ENCODE measurements at places on chromosomes 2 and 18.

DNA sequence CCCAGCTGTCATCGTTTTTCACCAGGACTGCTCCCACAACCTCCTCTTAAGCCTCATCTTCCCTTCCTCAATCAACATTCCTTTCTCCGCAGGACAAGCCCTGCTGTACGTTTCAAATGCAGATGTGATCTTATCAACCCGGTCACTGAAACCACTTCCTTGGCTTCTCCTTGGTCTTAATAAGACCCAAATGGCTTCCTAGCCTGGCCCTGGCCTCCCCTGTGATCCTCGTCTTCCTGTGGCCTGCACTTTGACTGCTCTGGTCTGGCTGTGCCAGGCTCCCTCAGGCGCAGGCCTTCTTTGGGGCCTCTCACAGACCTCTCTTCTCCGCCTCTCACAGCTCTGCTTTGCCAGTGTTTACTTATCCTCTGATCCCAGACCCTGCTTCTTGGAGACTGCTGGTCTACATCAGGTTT is 4.7 kb upstream of the ADNP2 start:
- no peak for DNase-seq
- no peaks in the 10 kb centered on the region for H3K36me3 ChIP-seq
- H3K27ac ChIP-seq: peak overlapping the region; percentile 52
- H3K27me3 ChIP-seq: no peaks in the 10 kb centered on the region

DNA sequence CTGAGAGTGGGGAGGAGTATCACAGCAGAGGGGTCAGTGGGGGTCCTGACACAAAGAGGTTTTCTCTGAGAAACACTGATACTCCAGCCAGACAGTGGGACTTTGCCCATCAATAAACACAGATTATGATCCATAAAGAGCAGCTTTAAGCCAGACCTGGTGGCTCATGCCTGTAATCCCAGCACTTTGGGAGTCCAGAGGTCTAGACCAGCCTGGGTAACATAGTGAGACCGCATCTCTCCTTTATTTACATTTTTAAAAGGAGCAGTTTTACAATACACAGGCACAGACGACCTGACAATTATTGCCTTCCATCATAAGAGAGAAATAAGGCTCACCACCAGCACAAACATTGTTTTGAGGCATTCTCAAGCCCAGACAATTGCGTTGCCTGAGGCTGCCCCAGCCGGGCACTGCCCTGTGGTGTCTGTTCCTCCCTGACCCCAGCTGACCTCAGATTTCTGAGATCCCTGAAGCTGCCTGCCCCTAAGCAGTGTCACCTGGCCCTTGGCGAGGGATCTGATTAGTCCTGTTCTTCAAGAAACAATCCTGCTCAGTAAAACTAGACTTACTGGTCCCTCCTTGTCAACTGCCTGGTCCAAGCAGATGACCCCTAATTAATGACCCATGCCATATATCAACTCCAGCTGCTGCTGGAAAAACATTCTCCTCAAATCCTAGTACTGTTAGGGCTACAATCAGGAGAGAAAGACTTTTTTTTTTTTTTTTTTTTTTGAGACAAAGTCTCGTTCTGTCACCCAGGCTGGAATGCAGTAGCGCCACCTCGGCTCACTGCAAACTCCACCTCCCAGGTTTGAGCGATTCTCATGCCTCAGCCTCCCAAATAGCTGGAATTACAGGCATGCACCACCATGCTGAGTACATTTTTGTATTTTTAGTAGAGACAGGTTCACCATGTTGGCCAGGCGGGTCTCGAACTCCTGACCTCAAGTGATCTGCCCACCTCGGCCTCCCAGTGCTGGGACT is 59.4 kb upstream of the SOS1 start:
- H3K27me3 ChIP-seq: no peaks in the 10 kb centered on the region
- DNase-seq: no peak
- no peaks in the 10 kb centered on the region for H3K36me3 ChIP-seq
- no peak overlapping the region for H3K4me3 ChIP-seq

GRCh38 chr2:9423922-9424272 is 443 bp downstream of the CPSF3 start:
- H3K27me3 ChIP-seq: no peaks in the 10 kb centered on the region
- DNase-seq: no peak
- H3K36me3 ChIP-seq: peaks cover 3% of the 10 kb centered on the region
- H3K4me1 ChIP-seq: peaks cover 19% of the 10 kb centered on the region

DNA sequence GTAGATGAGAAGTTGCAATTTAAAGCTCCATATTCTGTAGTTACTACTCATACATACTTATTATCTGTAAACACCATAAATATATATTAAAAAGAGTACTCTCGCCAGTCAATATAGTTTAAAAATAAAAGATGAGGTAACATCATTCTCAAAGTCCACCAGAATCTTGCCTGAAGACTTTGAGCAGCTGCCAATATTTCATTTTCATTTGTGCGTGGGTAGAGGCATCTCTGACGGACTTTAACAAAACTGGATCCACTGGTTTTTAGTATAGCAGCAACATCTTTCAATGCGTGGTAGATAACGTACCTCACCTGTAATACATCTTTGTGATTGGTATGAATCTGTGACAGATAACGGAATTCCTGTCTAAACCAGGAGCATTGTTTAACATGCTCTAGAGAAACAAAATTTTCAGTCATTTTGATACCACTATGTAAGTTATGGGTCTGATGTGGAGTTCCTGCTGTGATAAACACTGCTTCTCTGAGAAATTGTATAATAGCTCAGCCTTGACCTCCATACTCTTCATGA is 45.0 kb downstream of the WDR75 start:
- no peak for DNase-seq
- H3K4me1 ChIP-seq: no peaks in the 10 kb centered on the region
- no peaks in the 10 kb centered on the region for H3K27me3 ChIP-seq
- H3K27ac ChIP-seq: no peak overlapping the region

DNA sequence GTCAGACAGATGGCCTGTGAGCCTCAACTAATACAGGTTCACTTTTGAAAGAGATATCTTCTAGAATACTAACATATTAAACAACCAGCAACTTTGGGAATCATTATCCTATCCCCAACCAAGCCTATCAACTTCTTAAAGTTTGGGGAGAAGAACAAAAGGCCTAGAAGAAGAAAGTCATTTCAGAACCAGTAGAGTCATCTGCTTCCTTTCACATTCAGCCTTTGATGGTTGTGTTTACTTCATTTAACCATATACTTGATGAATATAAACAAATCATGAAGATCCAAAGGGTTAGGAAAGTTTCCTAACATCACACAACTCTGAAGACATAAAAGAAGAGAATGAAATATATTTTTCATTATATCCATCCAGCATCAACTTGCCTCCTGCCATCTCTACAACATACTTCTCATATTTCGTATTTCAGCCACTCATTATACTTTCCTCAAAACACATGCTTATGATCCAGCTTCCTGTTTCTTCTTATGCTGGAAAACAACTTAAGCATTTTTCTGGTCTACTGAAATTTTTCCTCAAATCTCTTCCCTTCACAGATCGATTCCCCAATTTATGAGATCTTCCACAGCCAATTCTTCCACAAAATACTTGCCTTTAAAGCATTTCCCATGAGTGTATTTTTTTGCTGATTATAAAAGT is 114.3 kb downstream of the CACNB4 start:
- H3K36me3 ChIP-seq: no peaks in the 10 kb centered on the region
- no peaks in the 10 kb centered on the region for H3K4me1 ChIP-seq
- no peak for DNase-seq
- no peak overlapping the region for H3K27ac ChIP-seq
- H3K27me3 ChIP-seq: no peaks in the 10 kb centered on the region

DNA sequence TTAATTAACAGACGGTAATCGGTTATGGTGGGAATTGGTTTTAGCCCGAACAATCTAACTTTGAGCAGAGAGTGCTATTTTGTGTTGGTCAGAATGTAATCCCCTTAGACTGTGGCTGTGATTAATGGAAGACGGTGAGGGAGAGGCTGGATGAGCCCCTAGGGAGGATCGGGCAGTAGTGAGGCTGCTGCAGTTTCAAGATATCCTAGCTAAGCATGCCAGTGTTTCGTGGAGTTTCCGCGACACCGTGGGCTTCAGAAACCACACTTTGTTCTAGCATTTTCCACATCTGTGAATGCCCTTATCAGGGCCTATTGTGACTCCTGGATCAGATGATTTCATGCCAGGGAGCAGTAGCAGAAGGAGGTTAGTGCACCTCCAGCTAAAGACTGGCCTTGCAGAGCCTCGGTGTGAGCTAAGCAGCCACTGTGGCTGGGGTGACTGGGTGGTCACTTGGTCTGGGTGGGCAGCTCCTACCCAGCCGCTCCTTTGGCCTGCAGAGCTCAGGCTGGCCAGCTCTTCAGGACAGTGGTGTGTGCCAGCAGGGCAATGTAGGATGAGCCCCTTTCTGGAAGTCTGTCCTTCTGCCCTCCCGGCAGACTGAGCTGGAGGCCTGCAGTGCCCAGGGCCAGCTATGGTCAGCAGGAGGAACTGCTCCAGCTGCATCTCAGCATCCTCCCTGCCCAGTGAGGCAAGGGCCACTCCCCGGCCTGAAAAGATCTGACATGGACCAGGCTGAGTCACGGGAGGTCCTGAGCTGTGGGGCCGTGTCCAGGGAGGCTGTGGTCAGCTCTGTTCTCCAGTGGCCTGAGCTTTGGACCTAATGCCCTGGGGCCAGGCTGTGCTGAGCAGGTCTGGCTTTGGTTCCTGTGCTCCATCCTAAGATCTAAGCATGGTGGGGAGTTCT is 142.6 kb upstream of the GPC1 start:
- H3K4me1 ChIP-seq: peaks cover 18% of the 10 kb centered on the region
- no peaks in the 10 kb centered on the region for H3K36me3 ChIP-seq
- H3K27me3 ChIP-seq: no peaks in the 10 kb centered on the region

GRCh38 chr2:177273408-177273807 is 8.9 kb upstream of the NFE2L2 start:
- no peaks in the 10 kb centered on the region for H3K27me3 ChIP-seq
- no peak overlapping the region for H3K4me3 ChIP-seq
- no peaks in the 10 kb centered on the region for H3K36me3 ChIP-seq
- H3K4me1 ChIP-seq: no peaks in the 10 kb centered on the region
- DNase-seq: no peak
- no peak overlapping the region for H3K27ac ChIP-seq

DNA sequence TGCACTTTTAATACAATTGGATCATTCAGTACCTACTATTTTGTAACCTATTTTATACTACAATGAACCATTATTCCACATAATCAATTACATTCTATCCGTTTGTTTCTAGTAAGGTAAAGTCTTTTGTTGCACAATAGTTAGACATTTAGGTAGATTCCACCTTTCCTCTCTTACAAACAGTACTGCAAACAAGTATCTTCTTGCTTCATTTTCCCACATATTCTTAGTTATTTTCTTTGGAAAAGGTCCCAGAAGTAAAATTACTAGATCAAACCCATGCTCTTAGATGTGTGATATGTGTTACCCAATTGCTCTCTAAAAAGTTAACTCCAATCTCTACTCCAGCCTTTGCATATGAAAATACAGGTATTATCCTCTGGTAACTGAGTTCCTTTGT is 49.6 kb downstream of the SPIRE1 start:
- H3K27ac ChIP-seq: no peak overlapping the region
- no peaks in the 10 kb centered on the region for H3K36me3 ChIP-seq
- H3K4me3 ChIP-seq: no peak overlapping the region
- H3K27me3 ChIP-seq: no peaks in the 10 kb centered on the region
- H3K4me1 ChIP-seq: peaks cover 12% of the 10 kb centered on the region

DNA sequence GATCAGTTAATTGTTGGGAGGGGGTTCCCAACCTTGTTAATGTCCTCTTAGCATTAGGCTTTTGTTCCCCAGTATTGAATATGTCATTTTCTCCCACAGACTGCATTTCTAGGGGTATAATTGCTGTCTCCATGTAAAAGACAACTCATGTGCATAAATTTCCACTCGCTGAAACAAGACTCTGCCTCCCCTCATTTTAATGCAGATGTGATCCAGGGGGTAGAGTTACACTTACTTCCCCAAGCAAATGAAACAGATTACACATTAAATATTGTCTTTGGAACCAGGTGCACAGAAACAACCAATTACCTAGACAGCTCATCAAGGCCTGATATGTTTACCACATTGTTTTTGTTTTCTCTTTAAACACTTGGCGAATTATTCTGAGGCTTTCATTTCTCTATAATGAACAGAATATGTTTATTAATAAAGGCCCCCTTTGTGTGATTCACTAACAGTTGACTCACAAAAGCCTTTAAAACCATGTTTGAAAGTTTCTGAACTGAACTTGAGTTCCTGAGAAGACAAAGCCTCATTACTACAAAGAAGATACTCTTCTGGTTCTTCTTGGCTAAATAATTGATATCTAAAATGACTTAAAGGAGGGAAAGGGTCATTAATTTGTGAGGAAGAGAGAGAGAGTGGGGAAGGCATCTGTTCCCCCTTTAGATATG is 15.0 kb upstream of the ACVR1 start:
- H3K27me3 ChIP-seq: peaks cover 61% of the 10 kb centered on the region
- H3K4me1 ChIP-seq: peaks cover 10% of the 10 kb centered on the region
- no peak overlapping the region for H3K4me3 ChIP-seq
- H3K27ac ChIP-seq: no peak overlapping the region

GRCh38 chr2:30481323-30481800 is 34.3 kb downstream of the LCLAT1 start:
- H3K27ac ChIP-seq: peak overlapping the region; percentile 10
- H3K27me3 ChIP-seq: no peaks in the 10 kb centered on the region
- no peak overlapping the region for H3K4me3 ChIP-seq
- peaks cover 3% of the 10 kb centered on the region for H3K36me3 ChIP-seq
- DNase-seq: no peak

DNA sequence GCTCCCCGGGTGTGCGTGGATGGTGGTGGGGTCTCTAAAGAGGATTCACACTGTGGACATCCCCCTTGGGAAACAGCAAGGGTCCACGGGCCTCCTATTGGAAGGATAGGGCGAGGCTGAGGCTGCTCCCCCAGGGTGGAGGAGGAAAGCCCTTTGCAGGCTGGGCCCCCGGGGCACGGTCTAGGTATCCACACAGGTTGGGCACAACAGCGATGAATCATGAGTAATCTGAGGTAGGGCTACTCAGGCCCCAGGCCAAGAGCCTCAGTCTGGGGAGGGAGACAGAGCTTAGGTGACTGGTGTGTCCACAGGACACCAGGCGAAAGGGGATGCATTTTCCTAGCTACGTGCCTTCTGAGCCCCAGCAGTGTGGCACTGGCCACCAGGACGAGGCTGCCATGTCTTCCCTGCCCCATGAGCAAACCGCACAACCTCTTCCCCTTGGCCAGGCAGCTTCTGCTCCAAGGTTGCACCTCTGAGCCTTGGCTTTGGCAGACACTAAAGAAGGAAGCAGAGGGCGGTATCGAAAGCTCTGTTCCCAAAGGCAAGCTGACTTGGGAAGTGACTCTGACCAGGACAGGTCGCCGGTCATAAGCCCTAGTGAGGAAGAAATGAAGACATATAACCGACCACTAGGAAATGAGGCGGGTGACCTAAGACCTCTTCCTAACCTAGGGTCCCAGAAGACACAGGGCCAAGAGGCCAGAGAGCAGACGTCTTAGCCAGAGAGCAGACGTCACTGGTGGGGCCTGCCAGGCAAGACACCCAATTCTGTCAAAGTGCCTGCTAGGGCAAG is 14.6 kb upstream of the SEMA4C start:
- H3K4me1 ChIP-seq: peaks cover 48% of the 10 kb centered on the region
- H3K27me3 ChIP-seq: no peaks in the 10 kb centered on the region
- no peak overlapping the region for H3K4me3 ChIP-seq

- H3K4me3 ChIP-seq: no peak overlapping the region
- no peaks in the 10 kb centered on the region for H3K36me3 ChIP-seq
- DNase-seq: no peak
- H3K27ac ChIP-seq: no peak overlapping the region
Observed at GRCh38 chr2:1236606-1237005, 176.7 kb upstream of the TPO start.

- no peaks in the 10 kb centered on the region for H3K27me3 ChIP-seq
- H3K36me3 ChIP-seq: no peaks in the 10 kb centered on the region
- DNase-seq: peak; percentile 64
- no peak overlapping the region for H3K27ac ChIP-seq
- no peak overlapping the region for H3K4me3 ChIP-seq
- H3K4me1 ChIP-seq: peaks cover 26% of the 10 kb centered on the region
Observed at GRCh38 chr2:86221066-86221684, 21.9 kb downstream of the MRPL35 start.
